ENCODE measurements at places on chromosomes 16 and 17.

DNA sequence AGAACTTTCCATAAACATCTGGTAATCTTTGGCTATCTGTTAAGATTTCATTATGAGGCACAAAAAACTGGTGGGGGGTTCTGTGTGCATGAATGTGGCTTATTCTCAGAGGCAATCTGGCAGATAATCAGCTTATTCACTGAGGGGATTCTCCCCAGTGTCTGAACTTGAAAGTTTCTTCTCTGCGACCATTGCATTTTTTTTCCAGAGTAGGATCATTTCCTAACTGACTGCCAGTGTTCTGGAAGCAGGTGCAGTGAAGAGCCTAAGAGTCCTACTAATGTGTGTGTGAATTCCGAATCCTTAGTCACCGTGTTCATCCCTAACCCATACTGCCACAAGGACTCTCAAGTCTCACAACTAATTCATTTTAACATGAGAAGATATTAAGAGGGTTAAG, 64.9 kb upstream of the LRRC37A3 start:
- no peak for DNase-seq

- DNase-seq = no peak
Observed at GRCh38 chr16:29663807-29664090, 702 bp downstream of the SPN start.

DNA sequence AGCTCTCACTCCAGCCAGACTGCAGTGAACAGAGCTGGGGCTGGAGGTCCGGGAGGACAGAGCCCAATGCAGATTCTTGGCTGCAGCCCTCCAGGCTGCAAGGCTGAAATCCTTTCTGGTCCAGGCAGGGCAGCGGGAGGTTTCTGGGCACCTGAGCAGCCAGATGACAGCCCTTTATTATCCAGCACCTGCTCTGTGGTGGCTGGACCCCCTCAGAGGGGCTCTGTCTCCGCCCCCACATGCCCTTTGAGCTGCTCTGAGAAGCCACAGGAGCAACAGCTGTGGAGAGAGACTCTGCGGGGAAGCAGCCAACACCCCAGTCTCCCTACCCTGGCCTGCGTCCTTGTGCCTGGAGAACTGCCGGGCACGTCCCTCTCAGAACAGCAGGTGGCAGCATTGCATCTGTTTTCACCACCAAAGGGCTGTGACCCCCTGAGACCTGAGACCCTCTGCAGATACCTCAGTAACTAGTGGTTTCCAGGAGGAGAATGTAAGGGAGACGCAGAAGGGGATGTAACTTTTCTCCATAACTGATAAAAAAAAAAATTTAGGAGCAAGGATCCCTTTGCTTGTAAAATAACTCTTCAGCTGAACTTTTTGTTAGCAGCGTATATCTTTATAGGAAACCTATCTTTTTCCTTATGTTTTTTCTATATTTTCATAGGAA, 3.7 kb upstream of the CNP start:
- peak; percentile 77 for DNase-seq

DNA sequence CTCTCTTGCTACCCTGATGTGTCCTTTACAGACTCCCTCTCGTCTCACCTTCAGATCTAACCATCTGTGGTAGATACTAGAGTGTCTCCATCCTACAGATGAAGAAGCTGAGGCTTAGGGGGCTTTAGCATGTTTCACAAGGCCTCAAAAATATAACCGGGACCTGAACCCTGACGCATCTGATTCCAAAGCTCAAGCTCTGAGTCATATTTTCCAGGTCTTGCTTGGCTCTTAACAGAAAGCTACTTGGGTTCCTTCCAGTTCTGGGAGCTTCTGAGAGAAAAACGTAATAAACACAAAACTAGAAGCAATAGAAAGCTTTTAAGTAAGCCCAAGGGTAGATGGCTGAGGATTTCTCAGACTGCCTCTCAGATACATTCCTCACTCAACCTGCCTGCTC, 224.3 kb upstream of the EEF2KMT start:
- DNase-seq = no peak

DNA sequence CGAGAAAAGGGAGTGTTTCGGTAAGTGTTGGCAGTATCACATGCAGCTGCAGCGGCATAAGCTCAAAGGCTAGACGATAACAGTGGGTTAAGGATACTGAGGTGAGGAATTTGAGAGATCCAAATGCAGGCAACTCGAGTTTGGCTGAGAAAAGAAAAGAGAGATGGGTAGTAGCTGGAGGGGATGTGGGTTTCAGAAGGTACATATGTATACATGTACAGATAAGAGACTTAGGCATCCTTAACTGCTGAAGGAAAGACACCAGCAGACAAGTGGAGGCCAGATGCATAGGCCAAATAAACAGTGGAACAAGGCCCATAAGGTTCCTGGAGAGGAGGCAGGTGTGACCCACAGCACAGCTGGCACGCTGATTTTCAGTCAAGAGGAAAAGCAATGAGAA, 86.6 kb upstream of the NETO2 start:
- DNase-seq = no peak

GRCh38 chr17:44083250-44083849, 12.8 kb downstream of the G6PC3 start:
- no peak for DNase-seq

GRCh38 chr17:18004884-18005305, 32.2 kb downstream of the DRC3 start:
- no peak for DNase-seq

DNA sequence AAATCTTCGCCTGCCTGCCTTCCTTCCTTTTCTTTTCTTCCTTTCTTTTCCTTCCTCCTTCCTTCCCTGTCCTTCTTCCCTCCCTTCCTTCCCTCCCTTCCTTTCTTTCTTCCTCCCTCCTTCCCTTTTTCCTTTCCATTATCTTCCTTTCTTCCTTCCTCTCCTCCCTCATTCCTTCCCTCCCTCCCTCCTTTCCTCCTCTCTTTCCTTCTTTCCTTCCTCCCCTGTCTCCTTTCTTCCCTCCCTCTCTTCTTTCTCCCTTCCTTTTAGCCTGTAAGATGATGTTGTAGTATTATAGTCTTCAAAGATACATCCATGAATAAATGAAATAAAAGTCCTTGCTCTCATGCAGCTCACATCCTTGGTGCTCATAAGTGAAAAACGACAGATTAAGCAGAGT, 539.3 kb downstream of the RBFOX1 start:
- DNase-seq = no peak

DNA sequence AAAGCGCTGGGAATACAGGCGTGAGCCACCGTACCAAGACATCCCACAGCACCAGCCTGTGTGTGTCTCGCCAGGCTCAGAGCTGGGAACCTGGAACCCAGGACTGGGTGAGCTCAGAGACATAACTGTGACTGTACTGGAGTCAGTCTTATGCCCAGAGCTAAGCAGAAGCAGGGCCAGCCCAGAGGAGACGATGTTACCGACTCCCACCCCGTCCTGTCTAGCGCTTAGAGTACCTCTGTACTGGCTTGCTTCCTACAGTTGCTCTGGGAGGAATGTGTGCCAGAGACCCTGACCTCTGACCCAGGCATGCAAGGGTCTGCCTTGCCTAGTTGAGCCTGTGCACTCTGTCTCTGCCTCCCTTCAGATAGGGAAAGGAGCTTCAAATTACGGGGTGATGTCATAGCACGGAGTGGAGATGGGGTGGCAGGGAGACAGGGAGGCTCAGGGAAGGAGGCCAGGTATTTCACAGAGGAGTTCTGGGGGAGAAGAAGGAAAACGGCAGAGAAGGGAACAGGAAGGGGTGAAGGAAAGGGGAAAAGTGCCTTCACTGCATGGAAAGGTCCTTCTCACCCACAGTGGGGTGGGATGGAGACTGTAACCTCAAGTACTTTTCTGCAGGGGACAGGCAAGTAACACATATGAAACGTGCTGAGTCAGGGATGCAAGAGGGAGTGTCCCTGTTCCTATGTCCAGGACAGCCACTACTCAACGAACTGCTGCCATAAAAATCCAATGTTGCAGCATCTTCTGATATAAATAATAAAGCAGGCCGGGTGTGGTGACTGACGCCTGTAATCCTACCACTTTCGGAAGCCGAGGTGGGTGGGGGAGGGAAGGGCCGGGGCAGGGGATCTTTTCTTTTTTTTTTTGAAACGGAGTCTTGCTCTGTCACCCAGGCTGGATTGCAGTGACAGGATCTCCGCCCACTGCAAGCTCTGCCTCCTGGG, 5.8 kb upstream of the ARMC5 start:
- DNase-seq = no peak

- no peak for DNase-seq
Observed at GRCh38 chr17:38867968-38868816, 1.7 kb upstream of the LASP1 start.

- no peak for DNase-seq
Observed at GRCh38 chr17:66841328-66841727, 6.4 kb downstream of the CACNG5 start.

DNA sequence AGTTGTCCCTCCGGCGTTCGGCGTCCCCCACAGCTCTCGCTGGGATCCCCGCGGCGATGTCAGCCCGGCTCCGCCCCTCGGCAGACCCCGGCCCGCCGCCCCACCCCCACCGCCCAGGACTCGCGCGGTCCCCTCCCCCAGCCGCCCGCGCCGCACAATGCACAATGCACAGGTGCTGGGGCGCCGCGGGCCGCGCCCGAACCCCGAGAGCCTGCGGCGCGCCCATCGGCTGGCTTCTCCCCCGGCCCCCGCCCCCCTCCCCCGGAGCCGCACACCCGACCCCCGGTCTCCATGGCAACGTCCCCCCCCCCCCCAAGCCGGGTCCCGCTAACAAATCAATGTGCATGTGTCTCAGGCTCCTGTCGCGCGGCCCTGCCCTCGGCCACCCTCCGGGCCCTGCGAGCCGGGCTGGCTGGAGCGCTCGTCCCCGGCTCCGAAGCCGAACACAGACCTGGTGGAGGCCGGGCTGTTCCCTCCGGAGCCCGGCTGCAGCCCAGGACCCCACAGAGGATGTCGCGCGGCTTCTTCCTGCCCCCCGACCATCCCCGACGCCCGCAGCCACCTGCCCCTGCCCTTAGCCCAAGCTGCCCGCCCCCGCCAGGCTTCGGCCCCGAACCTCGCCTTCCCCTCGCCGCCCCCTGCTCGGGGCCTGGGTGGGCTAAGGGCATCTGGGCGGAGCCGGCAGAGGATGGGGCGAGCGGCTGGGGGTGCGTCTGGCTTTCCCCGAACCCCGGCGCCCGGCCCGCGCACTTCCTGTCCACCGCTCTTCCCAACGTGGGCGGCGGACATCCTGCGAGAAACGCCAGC, 818 bp upstream of the CBX8 start:
- no peak for DNase-seq

DNA sequence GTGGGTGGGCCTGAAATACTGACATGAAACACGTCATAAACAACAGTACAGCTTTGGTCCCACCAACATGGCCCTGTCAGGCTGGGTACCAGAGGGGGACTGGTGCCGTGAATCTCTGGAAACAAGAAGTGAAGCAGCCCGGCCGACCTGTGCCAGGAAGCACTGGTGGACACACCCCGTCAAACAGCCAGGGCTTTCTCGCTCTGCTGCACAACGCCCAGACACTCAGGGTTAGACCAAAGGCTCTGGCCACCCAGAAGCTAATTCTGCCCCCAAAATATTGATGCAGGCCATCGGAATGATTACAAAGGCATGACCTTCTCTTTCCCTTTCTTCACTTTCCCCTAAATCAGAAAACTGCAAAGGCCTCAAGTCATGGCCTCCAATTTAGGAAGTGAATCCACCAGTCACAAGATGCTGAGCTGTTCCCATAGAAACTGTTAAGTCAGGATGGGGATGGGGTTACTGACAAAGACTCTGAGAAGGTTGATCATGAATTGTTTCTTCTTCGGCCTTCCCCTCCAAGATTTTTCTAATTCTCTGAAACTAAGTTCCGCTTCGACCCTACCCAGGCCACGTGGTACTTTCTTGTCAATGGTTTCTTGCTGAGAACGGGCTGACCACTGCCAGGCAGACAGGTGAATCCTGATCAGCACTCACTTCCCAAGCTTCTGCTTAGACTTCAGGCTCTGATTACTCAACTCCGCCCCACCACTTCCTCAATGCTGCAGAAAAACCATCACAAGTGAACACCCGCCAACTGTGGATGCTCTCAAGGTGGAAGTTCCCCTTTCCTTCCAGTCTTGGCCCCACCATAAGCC, 6.7 kb downstream of the PITPNA start:
- no peak for DNase-seq

DNA sequence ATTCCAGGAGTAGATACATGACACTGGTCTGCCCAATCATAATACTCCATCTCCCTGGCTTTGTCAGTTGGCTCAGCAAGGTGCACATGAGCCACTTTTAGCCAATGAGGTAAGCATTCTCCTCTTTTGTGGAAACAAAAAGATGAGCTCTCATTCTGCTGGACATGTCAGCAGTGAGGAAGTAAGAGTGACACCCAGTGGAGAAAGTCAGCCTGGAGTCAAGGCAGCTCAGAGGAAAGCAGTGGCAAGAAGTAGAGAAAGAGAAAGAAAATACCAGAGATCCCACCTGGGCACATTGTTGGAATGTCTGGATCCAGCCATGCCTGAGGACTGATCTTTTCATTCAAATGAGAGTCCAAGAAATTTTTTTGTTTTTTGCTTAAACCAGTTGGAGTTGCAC, 496.9 kb upstream of the C16orf82 start:
- no peak for DNase-seq

All from CD8-positive, alpha-beta memory T cell (primary cell).